ENCODE measurements at places on chromosomes 6 and 20.

DNA sequence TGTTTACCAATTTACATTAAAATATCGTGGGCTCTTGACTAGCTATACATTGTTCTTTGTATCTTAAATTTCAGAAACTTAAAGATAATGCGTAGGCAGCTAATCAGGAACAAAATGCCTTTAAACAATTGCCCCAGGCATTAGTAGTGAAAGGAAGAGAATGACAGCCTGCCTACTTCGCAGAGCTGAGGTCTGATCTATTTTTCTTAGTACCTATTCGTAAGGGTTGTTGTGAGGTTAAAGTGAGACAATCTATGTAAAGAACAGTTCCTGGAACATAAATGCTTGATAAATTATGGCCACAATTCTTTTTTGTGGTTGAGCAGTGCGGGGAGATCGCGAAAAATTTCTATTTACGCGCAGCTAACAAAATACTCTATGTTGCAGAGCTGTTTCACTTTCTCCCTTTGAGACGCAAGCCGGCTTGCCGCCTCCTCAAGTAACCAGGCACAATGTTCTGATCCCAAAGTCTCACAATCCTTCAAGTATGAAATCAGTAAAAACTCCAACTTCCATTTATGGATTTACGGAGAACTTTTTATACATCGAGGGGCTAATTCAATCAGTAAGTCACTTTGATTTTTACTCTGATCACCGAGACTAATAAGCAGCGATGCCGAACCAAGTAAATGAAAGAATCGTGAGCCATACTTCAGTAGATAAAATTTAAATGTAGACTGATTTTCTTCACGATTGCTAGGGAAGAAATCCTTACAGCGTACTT, 878 bp upstream of the PNRC1 start:
- no peak for DNase-seq

DNA sequence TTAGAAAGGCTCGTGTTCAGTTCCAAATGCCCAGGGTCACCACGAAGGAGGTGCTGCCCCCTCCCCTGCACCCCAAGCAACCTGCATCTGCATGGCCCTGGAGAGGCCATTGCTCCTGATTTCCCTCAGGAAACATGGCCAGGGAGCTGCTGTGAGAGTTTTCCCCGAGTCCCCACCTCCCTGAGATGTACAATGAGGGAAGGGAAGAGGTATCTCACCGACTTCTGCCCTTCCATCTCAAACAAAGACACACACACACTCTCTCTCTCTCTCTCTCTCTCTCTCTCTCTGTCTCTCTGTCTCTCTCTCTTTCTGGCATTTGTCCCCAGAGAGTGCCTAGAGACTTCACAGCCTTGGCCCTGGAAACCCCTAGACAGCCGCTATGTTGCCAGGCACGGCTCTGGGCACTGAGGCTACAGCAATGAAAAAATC, 120.4 kb downstream of the MRPL14 start:
- no peak for DNase-seq

- no peak for DNase-seq
These were observed 7.5 kb upstream of the CD164 start for GRCh38 chr6:109389650-109390274.

- DNase-seq, result no peak
These were observed 15.9 kb upstream of the TENT5A start for GRCh38 chr6:81768150-81768942.

DNA sequence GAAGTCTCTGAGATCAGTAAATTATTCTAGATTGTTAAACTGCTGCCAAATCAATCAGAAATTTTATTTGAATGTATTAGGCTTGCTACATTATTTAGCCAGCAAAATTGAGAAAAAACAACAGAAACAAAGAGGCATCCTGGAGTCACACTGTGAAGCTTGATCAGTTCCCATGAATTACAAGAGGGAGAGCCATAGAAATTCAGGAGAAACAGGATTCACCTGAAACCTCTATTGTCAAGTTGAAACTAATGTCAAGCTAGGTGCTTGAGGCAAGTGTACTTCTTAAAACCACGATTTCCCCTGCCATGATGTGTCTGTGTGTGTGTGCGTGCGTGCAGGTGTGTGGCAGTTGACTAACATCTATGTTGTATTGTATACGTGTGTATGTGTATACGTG, 439.1 kb upstream of the NOX3 start:
- DNase-seq, result no peak

DNA sequence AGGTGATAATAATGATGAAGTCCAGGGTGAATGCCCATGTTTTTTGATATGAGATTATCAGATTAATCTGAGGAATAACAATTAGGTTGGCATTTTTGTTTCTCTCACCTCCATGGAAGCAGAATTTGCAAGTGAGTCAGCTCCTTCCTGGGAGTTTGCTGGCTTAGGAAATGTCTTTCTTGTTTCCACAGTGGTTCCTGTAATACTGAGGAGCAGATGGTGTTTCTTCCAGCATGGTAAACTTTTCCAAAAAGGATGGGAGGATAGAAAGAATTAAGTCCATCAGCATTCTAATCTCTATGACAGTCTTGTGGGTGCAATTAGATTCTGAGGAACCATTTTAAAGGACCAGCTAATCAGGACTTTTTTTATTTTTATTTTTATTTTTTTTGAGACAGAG, 40.5 kb downstream of the SNAP25 start:
- DNase-seq, result no peak

DNA sequence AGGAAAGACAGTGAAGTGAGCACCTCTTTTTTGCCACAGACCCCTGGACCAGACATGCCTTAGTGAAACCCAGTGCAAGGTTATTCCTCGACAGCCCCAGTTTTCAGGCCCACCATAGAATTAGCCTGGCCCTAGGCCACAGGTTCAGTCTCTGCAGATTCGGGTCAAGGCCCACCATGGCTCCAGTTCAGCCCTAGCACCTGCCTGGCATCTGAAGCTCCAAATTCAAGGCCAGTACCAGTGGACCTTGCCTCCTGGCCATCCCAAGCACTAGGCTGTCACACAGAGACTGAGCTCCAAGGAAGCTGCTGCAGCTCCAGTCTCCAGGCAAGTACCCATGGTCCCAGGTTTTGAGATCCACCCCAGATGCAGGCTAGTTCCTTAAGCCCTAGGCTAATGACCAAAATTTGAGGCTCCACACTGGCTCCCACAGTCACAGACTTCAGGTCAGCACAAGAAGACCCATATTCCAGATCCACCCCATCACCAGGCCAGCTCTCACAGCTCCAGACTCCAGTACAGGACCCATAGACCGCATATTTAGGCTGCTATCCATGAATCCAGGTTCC, 877.5 kb upstream of the ADGRB3 start:
- DNase-seq, result no peak

DNA sequence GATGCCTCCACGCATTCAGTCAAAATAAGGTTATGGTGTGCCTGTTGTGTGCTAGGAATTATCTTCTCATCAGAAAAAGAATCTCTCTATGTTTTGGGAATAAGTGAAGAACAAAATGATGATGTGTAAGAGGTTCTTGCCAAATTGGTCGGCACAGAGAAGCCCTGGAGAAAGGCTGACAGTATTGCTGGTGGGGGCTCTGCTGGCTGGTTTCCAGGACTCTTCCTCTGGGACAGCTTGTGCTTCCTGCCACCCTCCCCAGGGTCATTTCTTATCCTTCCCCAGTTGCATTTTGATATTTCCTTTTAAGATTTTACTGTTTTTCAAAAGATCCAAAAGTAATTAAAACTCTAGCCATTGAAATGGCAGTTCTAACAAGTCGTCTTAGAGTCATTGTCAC, 22.1 kb downstream of the CST4 start:
- no peak for DNase-seq

DNA sequence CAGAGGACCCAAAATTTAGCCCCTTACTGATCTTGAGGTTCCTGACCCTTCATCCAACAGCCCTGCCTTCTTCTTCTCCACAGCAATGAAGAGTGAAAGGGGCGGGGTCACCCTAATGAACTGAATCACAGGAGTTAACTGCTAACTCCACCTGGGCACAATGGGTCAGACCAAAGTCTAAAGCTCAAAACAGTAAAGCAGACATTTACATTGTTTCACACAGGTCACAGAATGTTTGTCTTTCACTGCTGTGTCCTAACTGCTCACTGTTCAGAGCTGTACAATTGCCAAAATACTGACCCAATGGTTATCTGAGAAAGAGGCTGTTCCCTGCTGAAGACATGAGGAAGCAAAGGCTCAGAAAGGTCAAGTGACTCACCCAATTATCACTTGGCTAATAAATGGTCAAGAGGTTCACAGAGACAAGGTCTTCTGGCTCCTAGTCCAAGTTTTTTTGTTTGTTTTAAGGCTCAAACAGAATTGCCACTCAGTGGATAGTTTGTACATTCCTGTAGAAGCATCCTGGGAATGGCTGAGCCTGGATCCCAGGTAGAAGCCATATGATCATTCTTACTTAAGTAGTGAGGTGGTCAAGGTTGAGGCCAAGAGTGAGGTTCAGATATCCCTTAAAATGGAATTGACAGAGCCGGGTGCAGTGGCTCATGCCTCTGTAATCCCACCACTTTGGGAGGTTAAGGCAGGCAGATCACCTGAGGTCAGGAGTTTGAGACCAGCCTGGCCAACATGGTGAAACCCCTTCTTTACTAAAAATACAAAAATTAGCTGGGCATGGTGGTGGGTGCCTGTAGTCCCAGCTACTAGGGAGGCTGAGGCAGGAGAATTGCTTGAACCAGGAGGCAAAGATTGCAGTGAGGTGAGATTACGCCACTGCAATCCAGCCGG, 35.1 kb upstream of the FAM83C start:
- no peak for DNase-seq

DNA sequence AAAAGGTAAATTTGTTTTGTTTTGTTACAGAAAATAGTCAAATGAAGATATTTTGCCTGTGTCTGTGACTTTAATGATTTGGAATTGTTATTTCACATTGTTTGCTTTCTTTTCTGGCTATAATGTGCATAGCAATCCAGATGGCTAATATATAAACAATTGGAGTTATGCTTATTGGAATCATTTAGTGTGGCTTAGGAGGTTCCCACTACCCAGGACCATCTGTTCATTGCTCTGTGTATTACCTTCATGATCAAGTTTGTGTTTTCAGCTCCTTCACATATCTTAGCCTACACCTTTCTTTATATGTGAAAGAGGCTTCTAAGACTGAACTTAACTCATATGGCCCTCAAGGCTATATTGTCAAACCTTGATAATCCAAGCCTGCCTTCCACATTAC, 232.9 kb downstream of the BCKDHB start:
- DNase-seq, result peak; percentile 69

GRCh38 chr6:20687494-20687893, 153.2 kb downstream of the CDKAL1 start:
- DNase-seq, result no peak

- DNase-seq, result no peak
These were observed 11.0 kb upstream of the TCP11 start for GRCh38 chr6:35152067-35152707.

DNA sequence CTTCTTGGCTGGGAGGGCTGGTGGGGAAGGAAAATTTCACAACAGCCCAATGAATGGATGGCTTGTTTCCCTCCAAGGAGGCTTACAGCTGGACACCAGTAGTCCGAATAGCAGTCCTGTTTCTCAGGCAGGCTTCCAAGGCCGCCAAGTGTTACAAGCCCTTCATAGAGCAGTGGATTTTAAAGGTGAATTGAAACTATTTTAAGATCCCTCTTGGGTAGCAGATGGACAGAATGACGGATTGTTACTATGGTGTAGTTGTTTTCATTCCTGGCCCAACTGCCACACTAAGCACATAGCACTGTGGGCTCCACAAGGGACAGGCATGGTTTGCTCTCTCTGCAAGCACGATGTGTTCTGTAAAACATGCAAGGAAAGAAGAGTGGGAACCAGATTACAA, 203.3 kb upstream of the TAB2 start:
- DNase-seq, result no peak

DNA sequence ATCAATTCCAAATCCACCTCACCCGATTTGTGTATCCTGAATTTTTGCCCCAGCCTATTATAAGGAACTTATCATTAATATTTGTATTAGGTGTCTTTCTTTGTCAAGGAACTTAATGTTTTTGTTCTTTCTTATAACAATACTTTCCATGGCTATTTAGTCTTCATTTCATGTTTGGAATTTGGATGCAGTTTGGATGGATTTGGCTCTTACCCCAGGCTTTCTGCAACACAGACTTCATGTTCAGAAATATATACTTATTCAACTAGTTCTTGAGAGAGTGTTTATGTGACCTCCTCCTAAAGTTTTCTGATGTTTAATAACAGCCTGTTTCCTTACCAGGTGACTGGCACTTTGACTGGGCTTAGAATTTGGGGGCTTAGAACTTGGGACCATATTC, 35.9 kb upstream of the TOX2 start:
- DNase-seq, result no peak

DNA sequence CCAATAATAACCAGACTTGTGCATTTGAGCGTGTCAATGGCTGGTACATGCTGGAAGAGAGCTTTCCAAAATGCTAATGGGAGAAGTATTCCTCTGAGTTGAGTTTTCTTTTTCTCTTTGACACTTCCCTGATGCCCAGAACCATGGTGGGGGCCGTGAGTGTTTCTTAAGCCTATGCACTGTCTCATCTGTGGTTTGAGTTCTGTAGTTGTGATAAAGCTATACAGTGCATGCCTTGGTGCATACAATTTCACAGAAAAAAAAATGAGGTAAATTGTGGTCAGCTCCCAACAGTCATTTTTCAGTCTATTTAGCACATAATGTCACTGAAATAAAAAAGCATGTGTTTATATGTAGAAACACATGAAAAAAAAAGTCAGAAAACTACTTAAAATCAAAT, 204.8 kb downstream of the HDGFL1 start:
- DNase-seq, result no peak

GRCh38 chr20:16020971-16021370, 552.3 kb downstream of the KIF16B start:
- DNase-seq, result no peak

DNA sequence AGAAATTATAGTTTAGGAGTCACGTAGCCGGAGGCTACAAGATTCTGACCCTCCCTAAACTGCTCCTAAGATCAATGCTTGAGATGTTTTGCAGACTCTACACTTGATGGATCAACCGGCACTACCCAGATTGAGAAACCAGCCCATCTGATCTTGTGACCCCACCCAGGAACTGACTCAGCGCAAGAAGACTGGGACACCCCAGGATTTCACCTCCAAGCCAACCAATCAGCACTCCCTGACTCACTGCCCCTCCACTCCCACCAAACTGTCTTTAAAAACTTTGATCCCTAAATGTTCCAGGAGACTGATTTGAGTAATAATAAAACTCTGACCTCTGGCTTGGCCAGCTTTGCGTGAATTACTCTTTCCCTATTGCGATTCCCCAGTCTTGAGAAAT, 99.8 kb downstream of the OPRM1 start:
- no peak for DNase-seq

GRCh38 chr20:14928083-14928482, 590.7 kb upstream of the FLRT3 start:
- DNase-seq, result no peak

- DNase-seq, result peak; percentile 52
These were observed 65.7 kb upstream of the TOP1 start for GRCh38 chr20:40962733-40963504.

GRCh38 chr6:6869094-6869493, 238.7 kb upstream of the RREB1 start:
- DNase-seq, result no peak
